ENCODE measurements at places on chromosomes 12 and 14. TPM values are rescaled to one million over a fixed set of nuclear protein-coding genes. Genes with fewer than 3 reads are reported as not detected.

TRIM9 gene
- total RNA-seq = 0.24 TPM

MYF5 gene
- total RNA-seq = not detected

FLRT2 gene
- total RNA-seq = not detected

ERP27 gene
- total RNA-seq = 5.4 TPM

RASSF9 gene
- total RNA-seq = not detected

SLC5A8 gene
- not detected for total RNA-seq

OR4Q2 gene
- not detected for total RNA-seq

CLECL1 gene
- total RNA-seq = 111 TPM

CACNA2D4 gene
- total RNA-seq = 2.1 TPM

OR6C74 gene
- total RNA-seq = not detected

VSIG10 gene
- total RNA-seq = 1.6 TPM

ERC1 gene
- 57.0 TPM for total RNA-seq

FGF6 gene
- total RNA-seq = not detected

PUS7L gene
- 16.1 TPM for total RNA-seq

ERO1A gene
- total RNA-seq = 31.5 TPM

CPM gene
- total RNA-seq = 10.1 TPM

TROAP gene
- 3.1 TPM for total RNA-seq

RND1 gene
- 4.9 TPM for total RNA-seq

GPR68 gene
- total RNA-seq = 1.4 TPM
